ENCODE measurements at places on chromosomes 13 and 19. TPM values are rescaled to one million over a fixed set of nuclear protein-coding genes. Genes with fewer than 3 reads are reported as not detected.

SYNGR4 gene
- not detected for total RNA-seq

NLRP8 gene
- total RNA-seq = not detected

RPS16 gene
- total RNA-seq = 1,153 TPM

ZC3H13 gene
- 49.0 TPM for total RNA-seq

SERTM1 gene
- 10.8 TPM for total RNA-seq

ZNF256 gene
- 5.0 TPM for total RNA-seq

CYP2F1 gene
- not detected for total RNA-seq

RNASEH2A gene
- total RNA-seq = 2.8 TPM

ZNF132 gene
- total RNA-seq = 4.0 TPM

DNA sequence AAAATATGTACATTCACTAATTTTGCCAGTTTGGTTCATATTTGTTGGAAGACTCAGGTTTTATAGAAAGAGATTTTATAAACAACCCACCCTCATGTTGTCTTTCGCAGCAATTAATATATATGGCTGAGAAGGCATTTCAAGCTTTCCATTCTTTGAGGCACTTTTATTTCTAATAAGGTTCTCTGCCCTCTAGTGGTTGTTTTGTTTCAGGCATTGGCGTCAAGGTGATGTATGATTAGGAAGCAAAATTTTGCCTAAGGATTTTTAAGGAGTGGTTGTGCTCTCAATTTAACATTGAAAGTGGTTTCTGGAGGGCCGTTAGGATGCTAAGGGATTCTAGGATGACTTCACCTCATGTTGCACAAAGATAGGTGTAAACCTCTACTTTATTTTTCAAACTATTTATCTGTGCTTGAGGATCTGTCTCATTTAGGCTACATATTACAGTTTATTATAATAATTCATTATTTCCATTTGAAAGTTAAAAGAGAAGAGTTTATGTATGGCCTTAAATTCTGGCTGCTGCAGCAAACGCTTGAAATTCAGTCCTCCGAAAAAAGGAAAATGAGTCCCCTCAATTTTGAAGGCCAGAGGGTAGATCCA is 35.9 kb downstream of the OXGR1 start:
- DNase-seq = no peak

- DNase-seq = no peak
Observed at GRCh38 chr19:55559684-55560083, 14.3 kb upstream of the SBK3 start.

DNA sequence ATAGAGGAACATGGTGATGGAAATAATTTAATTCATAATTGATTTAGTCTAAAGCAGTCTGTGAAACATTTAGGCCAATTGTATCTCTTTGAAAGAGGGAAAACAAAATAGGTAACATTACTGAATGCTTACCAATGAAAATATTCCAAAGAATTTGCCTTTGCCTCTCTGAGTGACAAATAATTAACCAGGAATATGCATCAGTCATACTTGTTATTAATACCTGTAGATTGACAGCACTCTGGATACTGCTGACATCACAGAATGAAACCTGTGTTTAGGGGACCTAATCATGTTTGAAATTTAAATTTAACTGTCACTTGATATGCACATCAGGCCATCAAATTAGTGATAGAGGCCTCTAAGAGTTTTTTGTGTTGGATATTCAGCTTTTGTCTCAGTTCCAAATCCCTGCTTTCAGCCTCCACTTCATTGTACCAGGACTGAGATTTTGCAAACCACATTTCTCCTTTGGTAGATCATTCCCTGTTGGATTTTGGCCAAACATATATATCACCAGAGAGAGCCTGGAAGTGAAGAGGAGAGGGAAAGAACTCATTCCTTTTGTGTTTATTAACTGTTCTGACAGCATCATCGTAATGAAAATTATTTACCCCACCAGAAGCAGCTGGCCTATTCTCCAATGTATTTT is 64.8 kb upstream of the KLHL1 start:
- DNase-seq = no peak

GRCh38 chr13:44906230-44906629 is 83.0 kb downstream of the NUFIP1 start:
- no peak for DNase-seq

- DNase-seq = no peak
Observed at GRCh38 chr13:21917086-21918015, 246.5 kb downstream of the FGF9 start.

GRCh38 chr13:67736646-67737420 is 506.7 kb upstream of the PCDH9 start:
- DNase-seq = no peak

- no peak for DNase-seq
Observed at GRCh38 chr13:98033277-98034247, 80.1 kb downstream of the IPO5 start.

DNA sequence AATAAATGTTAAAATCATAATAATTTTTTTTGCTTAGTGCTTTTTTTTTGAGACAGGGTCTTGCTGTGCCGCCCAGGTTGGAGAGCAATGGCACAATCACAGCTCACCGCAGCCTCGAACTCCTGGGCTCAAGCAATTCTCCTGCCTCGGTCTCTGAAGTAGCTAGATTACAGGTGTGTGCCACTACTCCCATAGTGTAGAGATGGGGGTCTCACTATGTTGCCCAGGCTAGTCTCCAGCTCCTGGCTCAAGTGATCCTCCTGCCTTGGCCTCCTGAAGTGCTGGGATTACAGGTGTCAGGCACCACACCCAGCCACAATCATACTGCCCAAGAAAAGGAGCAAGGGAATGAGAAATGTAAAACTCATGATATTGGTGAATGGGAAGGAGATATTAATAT is 5.1 kb downstream of the FBL start:
- DNase-seq = no peak

DNA sequence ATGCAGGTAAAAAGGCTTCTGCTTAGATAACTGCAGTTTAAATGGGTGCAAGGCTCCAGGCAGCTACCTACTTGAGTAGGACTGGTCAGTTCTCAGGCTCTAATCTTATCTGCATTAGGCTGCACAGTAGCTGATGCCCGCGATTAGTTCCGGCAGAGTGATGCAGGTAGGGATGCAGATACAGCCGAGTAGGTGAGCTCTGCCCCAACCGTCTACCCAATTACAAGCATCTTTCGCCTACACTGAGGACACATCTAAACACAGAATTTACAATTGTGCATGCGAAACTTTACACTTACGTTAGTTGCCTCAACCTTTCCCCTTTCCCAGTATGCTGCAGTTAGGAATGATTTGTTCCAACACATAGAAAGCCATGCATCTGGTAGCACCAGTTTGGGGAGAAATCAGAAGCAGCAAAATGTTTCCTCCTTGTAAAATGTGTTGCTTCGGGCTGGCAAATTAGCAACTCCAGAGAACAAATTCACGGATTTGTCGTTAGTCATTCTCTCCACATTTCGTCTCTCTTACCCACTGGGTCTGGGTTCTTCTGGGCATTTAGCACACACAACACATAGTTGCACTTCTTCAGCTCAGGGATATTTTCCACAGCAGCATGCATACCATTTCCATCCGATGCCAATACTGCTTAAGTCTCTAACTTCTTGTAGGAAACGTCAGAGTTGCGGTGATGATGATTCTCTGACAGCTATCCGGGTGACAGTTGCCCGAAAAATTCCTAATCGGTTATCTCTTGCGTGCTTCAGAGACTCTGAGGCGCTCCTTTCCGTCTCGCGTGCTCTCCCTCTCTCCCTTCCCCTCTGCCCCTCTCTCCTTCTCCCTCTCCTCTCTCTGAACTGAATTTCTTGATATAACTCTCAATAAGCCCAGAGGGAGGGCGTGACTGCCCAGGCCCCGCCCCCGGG is at the start of gene PCDH9:
TSS of gene PCDH9 (minus strand) at position 856 of the 923 bp plus-strand sequence. CDS start 1,896 bp downstream, outside the sequence.
- DNase-seq = no peak

- peak; percentile 71 for DNase-seq
Observed at GRCh38 chr19:11130824-11131455, 24.6 kb downstream of the SPC24 start.

DNA sequence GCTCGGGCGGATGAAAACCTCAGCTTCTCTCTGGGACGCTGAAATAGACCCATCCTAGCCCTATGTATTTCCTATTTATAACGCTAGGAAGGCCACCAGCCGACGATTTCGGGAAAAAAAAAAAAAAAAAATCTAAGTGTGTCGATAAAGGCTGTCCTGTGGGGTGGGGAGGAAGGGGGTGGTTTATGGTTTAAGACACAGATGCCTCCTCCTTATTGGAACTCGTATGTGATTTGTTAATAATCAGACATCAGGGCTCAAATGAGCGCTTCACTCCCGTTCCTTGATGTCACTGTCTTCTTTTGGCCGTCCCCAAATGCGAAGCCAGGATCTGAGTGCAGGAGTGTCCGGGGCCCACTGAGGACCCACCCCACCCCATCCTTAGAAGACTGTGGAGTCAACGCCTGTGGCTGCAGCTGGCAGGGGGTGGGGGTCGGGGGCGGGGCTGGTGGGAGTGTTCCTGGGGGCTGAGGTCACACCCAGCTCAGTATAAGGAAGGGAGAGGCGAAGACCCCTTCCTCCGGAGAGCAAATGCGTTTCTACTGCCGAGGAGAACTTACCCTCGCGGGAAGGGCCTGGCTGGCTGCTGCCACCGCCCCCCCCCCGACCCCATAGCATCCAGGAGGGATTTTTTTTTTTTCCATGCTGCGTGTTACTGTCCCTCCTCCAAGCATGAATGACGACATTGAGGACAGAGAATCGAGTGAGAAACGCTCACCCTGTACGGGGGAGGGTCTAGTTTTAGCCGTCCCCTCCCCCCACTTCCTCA is 971 bp downstream of the ATCAY start:
- DNase-seq = no peak

GRCh38 chr19:47471733-47472457 is at the start of gene SLC8A2:
Gene SLC8A2 (minus strand): TSS chr19:47471893. CDS start chr19:47466403, 5,490 bp downstream.
- no peak for DNase-seq

DNA sequence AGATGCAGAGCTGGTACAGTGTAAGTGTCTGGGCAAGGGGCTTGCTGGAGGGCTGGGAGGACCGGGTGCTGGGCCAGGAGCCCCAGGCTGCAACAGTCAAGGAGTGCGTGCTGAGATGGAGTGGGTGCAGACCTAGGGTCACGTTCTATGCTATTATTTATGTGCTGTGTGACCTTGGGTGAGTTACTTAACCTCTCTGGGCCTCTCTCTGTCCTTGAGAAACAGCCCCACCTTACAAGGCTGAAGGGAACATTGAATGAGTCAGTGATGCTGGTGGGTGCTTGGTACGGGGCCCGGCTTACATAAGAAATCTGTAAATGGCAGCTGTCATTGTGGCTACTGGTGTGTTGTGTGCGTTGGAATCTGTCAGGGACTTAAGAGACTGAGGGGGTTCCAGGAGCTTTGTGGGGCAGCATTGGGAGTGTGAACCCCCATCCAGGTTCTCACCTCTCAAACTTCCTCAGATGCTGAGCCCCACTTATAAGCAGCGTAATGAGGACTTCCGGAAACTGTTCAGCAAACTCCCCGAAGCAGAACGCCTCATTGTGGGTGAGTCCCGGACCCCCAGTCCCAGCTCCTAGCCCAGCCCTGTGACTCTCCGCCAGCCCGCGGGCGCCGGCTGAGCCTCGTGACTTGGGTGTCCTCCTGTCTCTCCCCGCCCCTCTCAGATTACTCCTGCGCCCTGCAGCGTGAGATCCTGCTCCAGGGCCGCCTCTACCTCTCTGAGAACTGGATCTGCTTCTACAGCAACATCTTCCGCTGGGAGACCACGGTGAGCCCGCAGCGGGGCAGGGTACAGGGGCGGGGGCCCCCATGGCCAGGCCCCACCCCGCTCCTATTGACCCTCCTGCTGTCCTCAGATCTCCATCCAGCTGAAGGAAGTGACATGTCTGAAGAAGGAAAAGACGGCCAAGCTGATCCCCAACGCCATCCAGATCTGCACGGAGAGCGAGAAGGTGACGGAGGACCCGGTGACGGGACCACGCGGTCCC is 9.6 kb downstream of the GRAMD1A start:
- DNase-seq = no peak

- no peak for DNase-seq
Observed at GRCh38 chr19:55390461-55390880, 4.7 kb downstream of the RPL28 start.
